ENCODE measurements at places on chromosomes 5 and 9. TPM values are rescaled to one million over a fixed set of nuclear protein-coding genes. Genes with fewer than 3 reads are reported as not detected.

The TEX48 gene
- not detected for total RNA-seq

The PRRX2 gene
- 4.9 TPM for total RNA-seq

The EQTN gene
- total RNA-seq = not detected

The ANKRD31 gene
- total RNA-seq = 0.10 TPM

The DNAI1 gene
- 0.25 TPM for total RNA-seq

The SLIT3 gene
- 119 TPM for total RNA-seq

The SLC28A3 gene
- total RNA-seq = not detected

The PCDHB16 gene
- total RNA-seq = 5.9 TPM

The PCSK5 gene
- total RNA-seq = 8.9 TPM

The PCDHB6 gene
- 1.2 TPM for total RNA-seq

The RLN2 gene
- total RNA-seq = not detected

The KLF9 gene
- 29.8 TPM for total RNA-seq

The PTBP3 gene
- total RNA-seq = 55.1 TPM

The ADRA1B gene
- 1.1 TPM for total RNA-seq

The PCDHGC4 gene
- 0.72 TPM for total RNA-seq

The ZBED3 gene
- total RNA-seq = 15.8 TPM

The PAXX gene
- total RNA-seq = 36.8 TPM

The MCC gene
- total RNA-seq = 18.6 TPM

The PAEP gene
- not detected for total RNA-seq

The CAMK4 gene
- total RNA-seq = 0.89 TPM

The IFNK gene
- not detected for total RNA-seq

The DDX4 gene
- not detected for total RNA-seq

The FOXD4L6 gene
- not detected for total RNA-seq

The SPATA31C1 gene
- total RNA-seq = not detected

The WDR5 gene
- total RNA-seq = 22.2 TPM

The PAX5 gene
- not detected for total RNA-seq

The RORB gene
- not detected for total RNA-seq

The C9orf153 gene
- not detected for total RNA-seq

The TMED7 gene
- total RNA-seq = 146 TPM

The CA9 gene
- 3.6 TPM for total RNA-seq

The ZNF879 gene
- total RNA-seq = 2.9 TPM

The MZB1 gene
- not detected for total RNA-seq

The CHSY3 gene
- total RNA-seq = 19.7 TPM

The SLC36A2 gene
- total RNA-seq = not detected

The ZNF608 gene
- total RNA-seq = 36.3 TPM

The CETN3 gene
- total RNA-seq = 13.6 TPM

The TLX3 gene
- total RNA-seq = not detected

The C6 gene
- not detected for total RNA-seq

The AQP3 gene
- total RNA-seq = 3.6 TPM

The GKAP1 gene
- total RNA-seq = 2.6 TPM

The TRIP13 gene
- total RNA-seq = 6.4 TPM

The FRRS1L gene
- total RNA-seq = 5.3 TPM

The SMC5 gene
- 37.7 TPM for total RNA-seq

The GARIN3 gene
- total RNA-seq = not detected

The CORO2A gene
- total RNA-seq = 10.1 TPM

The FCN2 gene
- not detected for total RNA-seq

The SOWAHA gene
- not detected for total RNA-seq

The GAS1 gene
- 70.0 TPM for total RNA-seq

The CNTNAP3 gene
- total RNA-seq = 20.0 TPM

The PRKAA1 gene
- total RNA-seq = 70.8 TPM

The SLC36A3 gene
- not detected for total RNA-seq

The PCDHB15 gene
- 4.3 TPM for total RNA-seq

Data from chondrocyte (in vitro differentiated cells).